ENCODE measurements at places on chromosomes 12 and 14.
A peak's percentile ranks its signal among the peaks of the same experiment; 100 is the strongest.

DNA sequence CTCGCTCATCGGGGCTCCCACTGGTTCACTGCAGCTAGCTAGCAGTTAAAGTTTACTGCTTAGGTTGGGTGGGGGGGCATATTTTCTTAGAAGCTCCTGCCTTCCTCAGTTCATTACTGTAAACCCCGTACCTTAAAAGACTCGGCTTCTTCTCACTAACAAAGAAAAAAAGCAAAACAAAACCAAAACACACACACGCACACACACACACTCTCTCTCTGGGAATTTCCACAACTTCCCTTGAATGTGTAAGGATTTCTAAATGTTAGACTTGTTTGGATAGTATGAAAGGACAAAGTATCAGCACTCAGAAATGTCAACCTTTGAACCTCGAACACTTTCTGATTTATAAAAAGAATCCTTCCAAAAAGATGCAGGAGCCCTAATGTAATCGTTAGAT, 927 bp downstream of the PTHLH start:
- DNase-seq = no peak

- DNase-seq = peak; percentile 17
Observed at GRCh38 chr12:25689996-25690501, 137.0 kb upstream of the LMNTD1 start.

GRCh38 chr14:102464006-102464405, 45.6 kb downstream of the ANKRD9 start:
- no peak for DNase-seq

GRCh38 chr14:69395929-69396328, 2.2 kb downstream of the ERH start:
- no peak for DNase-seq

GRCh38 chr12:26870491-26871419, 37.8 kb upstream of the ITPR2 start:
- DNase-seq = no peak

Data from anterior cingulate cortex (tissue), 58 donors.